IPS DF 6.9 (cell line): ENCODE measurements at places on chromosomes 5 and 9.

GRCh38 chr5:18888821-18889220 lies 1099.2 kb downstream of the CDH18 start:
- no peaks in the 10 kb centered on the region for H3K4me1 ChIP-seq
- no peaks in the 10 kb centered on the region for H3K27me3 ChIP-seq
- no peaks in the 10 kb centered on the region for H3K36me3 ChIP-seq
- no peak overlapping the region for H3K27ac ChIP-seq
- DNase-seq, result no peak

GRCh38 chr5:12623408-12623807 lies 719.2 kb upstream of the CTNND2 start:
- no peak overlapping the region for H3K27ac ChIP-seq
- no peaks in the 10 kb centered on the region for H3K27me3 ChIP-seq
- H3K36me3 ChIP-seq, result no peaks in the 10 kb centered on the region; the same call in 1 of the 2 replicates
- peak; percentile 54 for DNase-seq
- H3K4me1 ChIP-seq, result peaks cover 5% of the 10 kb centered on the region; the same call in 1 of the 2 replicates

DNA sequence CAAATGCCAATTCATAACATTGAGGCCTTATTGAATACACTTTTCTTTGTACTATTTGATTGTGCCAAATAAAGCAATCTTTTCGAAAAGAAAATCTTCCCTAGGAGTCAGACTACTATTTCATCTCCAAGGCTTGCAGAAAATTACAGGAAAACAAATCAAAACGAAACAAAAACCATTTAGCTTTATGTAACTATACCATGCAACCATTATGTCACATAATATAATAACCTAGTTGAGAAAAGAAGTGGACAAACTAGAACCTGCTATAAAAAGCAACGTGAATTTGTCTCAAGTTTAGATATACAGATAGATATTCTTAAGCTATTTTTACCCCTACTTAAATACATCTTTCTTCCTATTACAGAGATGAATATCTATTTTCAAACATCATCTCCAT lies 18.0 kb downstream of the HTR4 start:
- no peaks in the 10 kb centered on the region for H3K4me1 ChIP-seq
- DNase-seq, result no peak
- H3K36me3 ChIP-seq, result no peaks in the 10 kb centered on the region
- H3K4me3 ChIP-seq, result no peak overlapping the region
- no peaks in the 10 kb centered on the region for H3K27me3 ChIP-seq

- H3K27ac ChIP-seq, result no peak overlapping the region
- no peaks in the 10 kb centered on the region for H3K36me3 ChIP-seq
- H3K4me1 ChIP-seq, result no peaks in the 10 kb centered on the region
- H3K4me3 ChIP-seq, result no peak overlapping the region
- DNase-seq, result no peak
- no peaks in the 10 kb centered on the region for H3K27me3 ChIP-seq
Observed at GRCh38 chr5:93438124-93438523, 142.9 kb downstream of the NR2F1-AS1 start.

- H3K4me3 ChIP-seq, result no peak overlapping the region
- no peaks in the 10 kb centered on the region for H3K36me3 ChIP-seq
- DNase-seq, result no peak
- H3K27me3 ChIP-seq, result no peaks in the 10 kb centered on the region
- H3K27ac ChIP-seq, result no peak overlapping the region
Observed at GRCh38 chr9:85115473-85115872, 445.9 kb downstream of the NTRK2 start.

GRCh38 chr9:110919609-110920008 lies 118.7 kb downstream of the LPAR1 start:
- H3K27ac ChIP-seq, result no peak overlapping the region
- H3K4me1 ChIP-seq, result no peaks in the 10 kb centered on the region

DNA sequence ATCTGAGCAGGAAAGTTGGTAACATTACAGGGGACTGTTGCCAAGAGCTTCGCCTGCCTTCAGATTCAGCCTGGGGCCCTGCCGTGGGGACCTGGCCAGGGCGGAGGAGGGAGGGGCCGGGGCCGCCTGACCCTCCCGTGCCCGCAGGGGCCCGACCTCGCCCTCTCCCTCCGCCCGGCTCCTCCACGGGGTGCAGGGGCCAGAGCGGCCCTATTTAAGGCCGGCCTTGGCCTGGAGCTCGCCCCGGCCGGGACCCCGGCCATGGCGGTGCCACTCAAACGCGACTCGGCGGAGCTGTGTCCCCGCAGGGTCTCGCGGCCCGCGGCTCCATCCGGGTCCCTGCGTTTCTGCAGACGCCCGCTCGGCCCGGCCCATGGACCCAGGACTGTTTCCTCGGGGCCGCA lies 757 bp downstream of the TMEM250 start:
- peaks cover 6% of the 10 kb centered on the region for H3K36me3 ChIP-seq
- peak overlapping the region; percentile 59; the same call in 1 of the 2 replicates for H3K4me3 ChIP-seq
- H3K27ac ChIP-seq, result no peak overlapping the region

DNA sequence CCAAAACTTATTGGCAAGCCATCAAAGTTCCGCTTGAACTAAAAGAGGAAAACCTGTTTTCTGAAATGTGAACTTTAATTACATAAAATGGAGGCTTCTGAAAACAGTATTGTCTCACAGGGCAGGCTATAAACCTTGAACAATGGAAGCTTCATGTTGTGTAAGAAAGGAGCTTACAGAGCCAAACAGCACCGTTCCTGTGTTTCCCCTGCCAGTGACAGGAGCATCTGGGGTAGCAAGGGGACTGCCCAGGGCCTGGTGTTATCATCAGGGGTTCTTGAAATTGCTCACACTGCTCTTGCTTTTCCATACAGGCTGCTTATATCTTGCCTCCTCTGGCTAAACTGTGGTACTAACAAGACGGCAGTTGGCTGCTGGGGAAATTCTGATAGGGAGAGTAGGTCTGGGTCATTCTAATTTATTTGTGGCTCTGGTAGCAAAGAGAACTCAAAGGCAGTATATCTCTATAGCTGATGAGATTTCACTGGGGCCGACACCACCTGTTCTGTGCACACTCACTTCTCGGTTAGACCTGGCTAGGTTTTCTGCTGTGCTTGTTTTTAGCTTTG lies 40.4 kb downstream of the BASP1 start:
- H3K4me1 ChIP-seq, result no peaks in the 10 kb centered on the region
- H3K27ac ChIP-seq, result no peak overlapping the region
- H3K27me3 ChIP-seq, result no peaks in the 10 kb centered on the region
- H3K36me3 ChIP-seq, result no peaks in the 10 kb centered on the region
- no peak overlapping the region for H3K4me3 ChIP-seq

GRCh38 chr5:100004969-100005368 lies 530.2 kb upstream of the FAM174A start:
- H3K27ac ChIP-seq, result no peak overlapping the region
- no peaks in the 10 kb centered on the region for H3K27me3 ChIP-seq
- DNase-seq, result no peak
- no peak overlapping the region for H3K4me3 ChIP-seq
- H3K4me1 ChIP-seq, result no peaks in the 10 kb centered on the region
- H3K36me3 ChIP-seq, result no peaks in the 10 kb centered on the region

DNA sequence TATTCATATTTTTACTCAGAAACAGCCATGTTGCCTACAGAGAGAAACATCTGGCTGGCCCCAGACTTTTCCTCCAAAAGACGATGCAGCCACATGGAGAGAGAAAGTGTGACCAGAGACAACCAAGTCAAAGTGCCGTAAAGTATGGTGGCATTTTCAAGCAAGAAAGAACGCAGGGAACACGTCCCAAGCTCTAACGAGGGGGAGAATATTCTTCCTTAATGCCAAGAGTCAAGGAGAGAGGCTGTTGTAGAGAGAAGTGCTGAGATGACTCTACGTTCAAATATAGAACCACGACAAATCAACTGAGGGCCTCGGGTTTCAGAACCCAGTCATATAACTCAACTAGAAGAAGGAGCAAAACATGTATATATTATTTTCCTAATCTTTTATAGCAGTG lies 55.9 kb downstream of the FNBP1 start:
- no peak overlapping the region for H3K27ac ChIP-seq
- no peaks in the 10 kb centered on the region for H3K36me3 ChIP-seq
- no peak overlapping the region for H3K4me3 ChIP-seq
- no peak for DNase-seq
